Daoy (cell line): ENCODE measurements at places on chromosomes 2 and 18. TPM values are rescaled to one million over a fixed set of nuclear protein-coding genes. Genes with fewer than 3 reads are reported as not detected.

The CYTIP gene
- total RNA-seq, result 3.1 and 5.9 TPM in 2 replicates

The TEX44 gene
- not detected in 2 replicates for total RNA-seq

The SLC16A14 gene
- total RNA-seq, result 1.9 and 2.1 TPM in 2 replicates

The TPRKB gene
- 167 and 206 TPM in 2 replicates for total RNA-seq

DNA sequence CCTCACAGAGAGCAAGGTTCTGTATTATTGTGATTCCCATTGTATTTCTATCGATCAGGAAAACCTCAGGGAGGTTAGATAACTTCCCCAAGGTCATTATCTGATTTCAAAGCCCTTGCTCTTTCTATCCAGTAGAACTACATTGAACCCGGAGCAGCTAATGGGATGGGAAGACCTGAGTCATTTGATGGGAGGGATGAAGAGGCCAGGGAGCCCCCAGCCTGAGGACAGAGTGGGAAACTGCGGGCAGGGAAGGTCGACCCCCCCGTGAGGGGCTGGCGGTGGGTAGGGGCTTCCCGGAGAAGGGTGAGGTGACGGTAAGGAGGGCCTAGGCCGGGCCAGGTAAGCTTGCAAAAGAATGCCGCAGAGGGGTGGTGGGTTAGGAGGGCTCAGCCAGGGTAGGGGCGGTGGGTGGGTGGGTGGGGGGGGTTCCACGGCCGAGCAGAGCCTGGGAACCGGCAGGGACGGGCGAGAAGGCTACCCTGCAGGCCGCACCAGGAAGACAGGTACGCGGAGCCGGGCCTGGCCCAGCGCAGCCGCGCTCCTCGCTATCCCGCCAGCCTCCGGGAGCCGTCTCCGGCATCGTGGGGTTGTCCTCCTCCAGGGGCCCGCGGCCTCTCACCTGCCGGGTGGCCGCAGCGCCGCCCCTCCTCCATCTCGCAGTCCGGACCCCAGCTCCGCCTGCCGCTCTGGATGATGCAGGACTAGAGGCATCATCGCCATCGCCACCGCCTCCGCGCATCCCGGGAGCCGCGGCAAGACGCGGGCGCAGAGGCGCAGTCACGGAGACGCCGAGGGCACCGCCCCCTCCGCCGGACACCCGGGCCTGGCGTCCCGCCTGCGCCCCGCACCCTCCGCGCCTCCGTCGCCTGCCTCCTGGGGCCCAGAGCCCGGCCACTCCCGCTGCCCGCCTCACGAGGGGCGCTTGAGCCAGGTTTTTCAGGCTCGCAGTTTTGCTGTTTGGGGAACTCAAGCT lies at the start of gene GPR75:
Gene GPR75, minus strand, starts transcription at position 762 of the 976 bp plus-strand sequence. CDS start 5,211 bp downstream, outside the sequence.
- no peak for DNase-seq

DNA sequence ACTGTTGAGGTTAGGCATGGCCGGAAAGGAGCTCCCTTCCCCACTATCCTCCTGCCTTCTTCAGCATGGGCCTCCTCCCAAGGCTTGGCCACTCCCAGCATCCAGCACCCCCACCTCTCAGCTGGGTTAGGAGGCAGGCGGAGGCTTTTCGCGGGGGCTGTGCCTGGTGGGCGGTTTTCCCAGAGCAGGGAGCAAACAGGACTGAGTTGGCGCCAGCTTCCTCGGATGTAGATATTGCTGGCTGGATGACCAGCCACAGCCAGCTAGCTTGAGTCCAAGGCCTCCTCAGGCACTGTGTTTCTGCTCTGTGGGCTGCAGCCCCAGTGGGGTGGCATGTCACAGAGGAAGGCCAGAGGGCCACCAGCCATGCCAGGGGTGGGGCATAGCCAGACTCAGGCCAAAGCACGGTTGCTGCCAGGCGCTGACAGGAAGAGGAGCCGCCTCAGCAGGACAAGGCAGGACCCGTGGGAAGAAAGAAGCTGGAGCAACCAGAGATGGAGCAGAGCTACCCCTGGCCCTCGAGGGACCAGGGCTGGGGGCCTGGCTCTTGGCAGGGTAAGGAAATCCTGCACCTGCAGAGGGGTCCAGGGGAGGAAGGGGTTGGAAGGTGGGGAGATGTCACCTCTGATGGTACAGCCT lies at the start of gene TCF23:
Gene TCF23, plus strand, starts transcription at position 204 of the 639 bp plus-strand sequence. Its CDS starts 130 bp downstream, at position 334.
- DNase-seq, result no peak

- no peak for DNase-seq
Observed at GRCh38 chr2:105803337-105803736, 58.6 kb downstream of the NCK2 start.

GRCh38 chr2:85266146-85267041 lies 61.4 kb downstream of the TGOLN2 start:
- DNase-seq, result peak; percentile 56

DNA sequence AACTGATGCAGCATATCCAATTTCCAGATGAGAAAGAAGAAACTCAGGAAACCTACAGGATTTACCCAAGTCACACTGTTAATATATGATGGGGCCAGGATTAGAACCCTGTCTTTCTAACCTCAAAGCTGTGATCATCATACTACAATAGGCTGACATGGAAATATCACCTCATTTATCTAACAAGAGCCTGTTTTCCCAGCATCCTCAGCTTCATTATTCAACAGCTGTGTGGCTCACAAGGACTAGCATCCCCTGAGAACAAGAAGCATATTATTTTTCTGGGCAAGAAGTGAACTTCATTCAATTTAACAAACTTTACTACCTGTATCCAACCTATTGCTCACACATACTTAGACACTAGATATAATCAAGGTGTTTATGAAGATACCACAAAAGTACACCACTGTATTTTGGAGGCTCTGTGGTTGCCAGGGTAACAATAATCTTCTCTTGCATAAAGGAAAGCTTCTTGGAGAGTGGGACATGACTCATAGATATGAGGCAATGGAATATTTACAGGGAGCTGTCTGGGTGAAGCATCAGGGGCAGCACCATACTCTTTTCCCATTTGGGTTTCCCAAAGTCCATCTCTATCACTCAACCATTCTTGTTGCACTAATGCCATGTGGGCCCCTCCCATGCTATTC lies 218.2 kb downstream of the RAD51AP2 start:
- DNase-seq, result no peak

DNA sequence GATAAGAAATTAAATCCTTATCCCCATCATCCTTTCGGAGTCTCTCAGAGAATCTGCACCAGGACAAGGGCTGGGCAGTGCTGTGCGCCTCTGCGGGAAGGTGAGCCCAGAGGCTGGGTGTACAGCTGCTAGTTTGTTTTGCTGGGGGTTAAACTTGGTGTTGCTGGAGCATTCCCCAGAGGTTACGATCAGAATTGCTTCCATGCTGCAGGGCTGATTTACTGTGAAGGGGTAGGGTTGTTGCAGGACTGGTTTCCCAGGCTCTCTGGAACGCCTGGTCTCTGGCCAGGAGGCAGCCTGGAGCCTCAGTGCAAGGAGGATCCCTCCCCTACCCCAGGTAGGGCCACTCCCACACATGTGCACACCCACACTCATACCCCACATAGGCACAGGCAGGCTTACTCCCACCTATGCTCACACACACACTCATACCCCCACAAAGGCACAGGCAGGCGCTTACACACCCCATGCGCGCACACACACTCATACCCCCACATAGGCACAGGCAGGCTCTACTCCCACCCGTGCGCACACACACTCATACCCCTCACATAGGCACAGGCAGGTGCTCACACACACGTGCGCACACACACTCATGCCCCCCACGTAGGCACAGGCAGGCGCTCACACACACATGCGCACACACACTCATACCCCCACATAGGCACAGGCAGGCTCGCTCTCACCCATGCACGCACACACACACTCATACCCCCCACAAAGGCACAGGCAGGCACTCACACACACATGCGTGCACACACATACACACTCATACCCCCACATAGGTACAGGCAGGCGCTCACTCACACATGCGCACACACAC lies 11.3 kb downstream of the CNNM4 start:
- no peak for DNase-seq

- peak; percentile 75 for DNase-seq
Observed at GRCh38 chr2:136310005-136310495, 192.1 kb upstream of the CXCR4 start.

DNA sequence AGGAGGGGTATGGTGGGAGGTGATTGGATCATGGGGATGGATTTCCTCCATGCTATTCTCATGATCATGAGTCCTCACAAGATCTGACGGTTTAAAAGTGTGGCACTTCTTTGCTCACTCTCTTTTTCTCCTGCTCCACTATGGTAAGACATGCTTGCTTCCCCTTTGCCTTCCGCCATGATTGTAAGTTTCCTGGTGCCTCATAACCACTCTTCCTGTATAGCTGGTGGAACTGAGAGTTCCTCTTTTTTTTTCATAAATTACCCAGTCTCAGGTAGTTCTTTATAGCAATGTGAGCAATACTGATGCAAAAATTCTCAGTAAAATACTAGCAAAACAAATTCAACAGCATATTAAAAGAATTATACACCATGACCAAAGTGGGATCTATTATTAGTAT lies 728.5 kb upstream of the SLC8A1 start:
- DNase-seq, result no peak

- peak; percentile 97 for DNase-seq
Observed at GRCh38 chr2:237223201-237223861, 137.6 kb downstream of the COPS8 start.

DNA sequence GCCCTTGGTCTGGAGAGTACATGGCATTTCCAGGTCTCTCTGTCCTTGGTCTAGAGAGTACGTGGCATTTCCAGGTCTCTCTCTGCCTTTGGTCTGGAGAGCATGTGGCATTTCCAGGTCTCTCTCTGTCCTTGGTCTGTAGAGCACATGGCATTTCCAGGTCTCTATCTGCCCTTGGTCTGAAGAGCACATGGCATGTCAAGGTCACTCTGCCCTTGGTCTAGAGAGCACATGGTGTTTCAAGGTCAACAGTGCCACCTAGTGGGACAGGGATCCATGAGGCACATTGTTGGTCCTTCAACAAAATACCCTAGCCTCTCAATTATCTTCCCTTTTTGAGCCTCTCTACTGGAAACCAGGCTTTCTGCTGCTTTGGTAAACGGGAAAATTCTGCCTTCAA lies 250.2 kb downstream of the OTX1 start:
- DNase-seq, result no peak

- no peak for DNase-seq
Observed at GRCh38 chr2:101844055-101844635, 146.6 kb downstream of the MAP4K4 start.

- DNase-seq, result no peak
Observed at GRCh38 chr2:170733798-170734600, 18.9 kb downstream of the SP5 start.

- no peak for DNase-seq
Observed at GRCh38 chr2:191064590-191064989, 50.6 kb upstream of the STAT1 start.

GRCh38 chr18:29096079-29096770 lies 919.3 kb upstream of the CDH2 start:
- no peak for DNase-seq

DNA sequence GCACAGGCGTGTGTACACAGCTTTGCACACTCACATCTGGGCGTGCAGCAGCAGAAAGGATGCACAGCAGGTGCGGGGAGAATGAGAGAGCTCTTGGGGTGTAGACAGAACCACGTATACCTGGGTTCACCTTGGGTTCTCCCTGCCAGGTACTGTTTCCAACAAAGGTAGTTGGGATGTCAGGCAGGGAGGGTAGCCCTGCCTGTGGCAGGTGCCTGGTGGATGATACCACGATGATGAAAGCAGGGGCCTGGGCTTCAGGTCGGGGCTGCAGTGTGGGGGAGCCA lies 6.5 kb upstream of the ARID5A start:
- DNase-seq, result no peak
